ENCODE measurements at places on chromosomes 1 and 21.

DNA sequence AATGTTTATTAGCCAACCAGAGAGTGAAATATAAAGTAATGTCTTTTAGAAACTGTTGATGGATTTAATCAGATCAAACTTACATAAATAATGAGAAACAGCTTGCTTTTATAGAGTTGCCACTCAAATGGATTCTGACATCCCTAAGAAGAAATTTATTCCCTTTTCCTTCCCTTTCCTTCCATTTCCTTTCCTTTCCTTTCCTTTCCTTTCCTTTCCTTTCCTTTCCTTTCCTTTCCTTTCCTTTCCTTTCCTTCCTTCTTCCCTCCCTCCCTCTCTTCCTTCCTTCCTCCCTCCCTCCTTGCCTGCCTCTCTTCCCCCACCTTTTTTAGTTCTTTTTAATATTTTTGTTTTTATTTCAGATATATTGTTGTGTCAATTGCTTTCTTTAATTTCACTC is 27.3 kb downstream of the PRRX1 start:
- DNase-seq, result no peak

DNA sequence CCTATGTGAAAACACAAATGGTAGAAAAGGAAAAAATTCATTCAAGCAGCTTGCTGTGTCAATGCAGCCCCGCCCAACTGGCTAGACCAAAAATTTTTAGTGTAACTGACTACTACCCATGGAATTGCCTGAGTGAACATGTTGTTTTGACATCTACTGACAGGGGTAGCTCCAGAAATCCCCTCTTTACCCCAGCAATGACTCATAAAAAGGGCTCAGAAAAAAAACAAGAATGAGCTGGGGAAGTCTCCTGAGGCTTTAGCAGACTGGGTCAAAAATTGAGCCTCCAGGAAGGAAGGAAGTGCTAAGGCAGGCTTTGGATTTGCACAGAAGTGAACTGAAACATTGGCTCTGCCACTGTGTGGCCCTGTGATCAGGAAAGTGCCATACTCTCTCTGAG is 24.4 kb upstream of the FGGY start:
- DNase-seq, result no peak

- DNase-seq, result no peak
Observed at GRCh38 chr21:46610018-46610701, 5.3 kb upstream of the S100B start.

DNA sequence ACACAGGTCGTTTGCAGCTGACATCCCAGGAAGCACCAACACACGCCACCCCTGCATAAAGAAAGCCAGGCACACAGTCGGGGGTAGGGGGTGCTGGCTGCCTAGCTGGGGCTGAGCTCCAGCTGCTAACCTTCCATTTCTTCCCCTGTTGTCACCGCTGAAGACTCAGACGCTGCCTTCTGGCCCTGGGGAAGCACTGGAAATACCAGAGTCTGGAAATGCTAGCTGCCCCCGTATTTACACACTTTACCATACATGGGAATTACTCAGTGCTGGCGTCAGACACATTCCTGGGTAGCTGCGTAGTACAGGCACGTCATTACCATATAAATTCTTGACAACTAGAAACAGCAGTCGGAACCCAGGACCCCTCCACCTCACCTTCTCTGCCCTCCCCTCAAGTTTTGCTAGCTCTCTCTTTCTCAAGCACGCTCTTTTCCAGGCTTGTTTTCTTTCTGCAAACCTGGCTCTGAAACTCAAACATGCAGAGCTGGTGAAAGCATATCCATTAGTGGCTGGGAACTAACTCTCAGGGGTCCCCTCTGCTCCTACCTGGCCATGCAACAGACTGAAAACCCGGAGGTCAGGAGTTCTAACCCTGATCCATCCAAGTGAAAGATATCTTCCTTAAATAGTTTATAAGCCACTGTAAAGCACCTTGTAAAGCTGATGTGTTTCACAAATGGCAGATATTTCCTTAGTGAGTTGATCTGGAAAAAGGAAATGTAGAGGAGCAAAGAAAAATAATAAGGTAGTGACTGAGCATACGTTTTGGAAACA is 3.3 kb downstream of the CSRP1 start:
- DNase-seq, result no peak

DNA sequence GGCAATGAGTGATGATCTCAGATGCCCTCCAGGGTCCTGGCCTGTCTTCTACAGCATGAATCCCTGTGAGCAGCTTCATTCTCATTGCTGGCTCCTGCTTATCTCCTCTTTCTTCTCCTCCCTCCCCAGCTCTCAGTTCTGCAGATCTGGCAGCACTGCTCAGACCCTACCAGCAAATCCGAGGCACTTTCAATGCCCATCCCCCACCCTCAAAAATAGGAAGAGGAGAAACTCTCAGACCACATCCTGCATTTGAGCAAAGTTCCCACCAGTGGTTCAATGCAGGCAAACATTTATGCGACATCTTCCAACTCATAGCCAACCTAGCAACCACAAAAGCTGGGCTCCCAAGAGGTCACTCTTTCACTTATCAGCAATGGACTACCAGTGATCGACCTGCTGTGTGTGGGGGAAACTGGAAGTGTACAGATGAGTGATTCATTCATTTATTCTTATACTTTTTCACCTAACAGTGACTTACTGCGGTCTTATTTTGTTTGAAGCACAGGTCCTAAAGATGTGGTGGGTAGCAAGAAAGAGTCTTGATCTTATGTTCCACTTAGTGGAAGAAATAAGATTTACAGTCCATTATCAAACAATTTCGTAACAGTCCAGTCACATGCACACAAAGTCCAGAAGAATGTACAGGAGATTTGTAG is 5.8 kb upstream of the CHI3L2 start:
- DNase-seq, result no peak

- no peak for DNase-seq
Observed at GRCh38 chr1:218048828-218049420, 236.2 kb upstream of the RRP15 start.

DNA sequence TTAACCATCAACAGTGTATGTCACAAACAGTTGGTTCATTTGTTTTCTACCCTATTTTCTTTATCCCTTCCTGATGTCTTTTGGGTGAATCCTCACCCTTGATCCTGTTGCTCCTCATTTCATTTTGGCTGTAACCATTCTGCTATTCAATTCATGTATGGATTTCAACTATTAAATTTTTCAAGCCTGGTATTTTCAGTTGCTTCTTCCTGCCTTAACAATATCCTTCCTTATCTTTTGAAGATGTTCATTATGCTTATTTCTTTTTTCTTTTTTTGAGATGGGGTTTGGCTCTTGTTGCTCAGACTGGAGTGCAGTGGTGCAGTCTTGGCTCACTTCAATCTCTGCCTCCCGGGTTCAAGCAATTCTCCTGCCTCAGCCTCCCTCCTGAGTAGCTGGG is 2.8 kb upstream of the RNU5D-1 start:
- DNase-seq, result no peak

DNA sequence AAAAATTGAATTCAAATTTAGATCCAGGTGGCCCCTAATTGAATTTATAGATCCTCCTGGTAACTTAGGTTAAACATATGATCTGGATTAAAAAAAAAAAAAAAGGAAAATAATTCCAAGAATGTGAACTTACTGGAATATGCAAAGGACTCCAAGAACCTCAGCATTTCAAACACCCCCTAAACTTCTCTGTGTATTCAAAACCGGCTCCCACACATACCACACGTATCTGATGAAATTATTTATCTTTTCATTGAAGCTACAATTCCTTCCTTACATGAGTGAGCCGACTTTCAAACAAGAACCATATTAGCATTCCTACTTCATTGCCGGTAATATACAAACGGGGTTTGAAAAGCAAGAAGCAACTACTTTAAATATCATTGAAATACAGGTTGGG is 61.4 kb upstream of the FMN2 start:
- DNase-seq, result no peak

DNA sequence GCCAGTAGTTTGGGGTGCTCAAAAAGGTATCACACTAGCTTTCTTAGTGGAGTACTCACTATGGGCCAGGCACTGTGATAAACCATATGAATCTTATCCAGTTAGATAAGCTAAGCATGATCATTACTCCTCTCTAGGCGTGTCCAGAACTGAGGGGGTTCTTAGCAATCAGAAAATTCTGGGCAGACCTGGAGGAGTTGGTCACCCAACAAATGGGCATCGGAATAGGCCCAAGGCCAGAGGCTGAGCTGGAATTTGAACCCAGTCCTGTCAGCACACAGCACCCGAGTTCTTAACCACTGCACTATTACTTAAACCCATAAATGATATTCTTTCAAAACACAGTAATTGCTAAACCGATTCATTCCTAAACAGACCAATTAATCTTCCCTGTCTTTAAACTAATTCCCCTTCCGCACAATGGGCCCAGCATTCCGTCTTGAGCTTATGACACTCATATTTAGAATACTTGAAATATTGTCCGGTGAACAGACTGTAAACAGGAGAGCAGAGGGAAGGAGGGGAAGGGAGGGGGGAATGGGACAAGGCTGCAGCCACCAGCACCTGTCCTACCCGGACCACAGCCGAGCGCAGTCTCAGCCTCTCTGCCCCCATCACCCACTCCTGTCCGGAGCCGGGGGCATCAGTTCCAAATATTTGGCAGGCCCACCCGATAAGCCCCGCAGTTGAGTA is 113.0 kb upstream of the GADD45A start:
- no peak for DNase-seq

GRCh38 chr1:152034654-152035538 is 1.9 kb downstream of the S100A11 start:
- DNase-seq, result no peak

GRCh38 chr21:46651121-46651520 is 15.6 kb downstream of the PRMT2 start:
- DNase-seq, result no peak

- no peak for DNase-seq
Observed at GRCh38 chr21:46051379-46051770, 46.5 kb upstream of the COL6A2 start.

DNA sequence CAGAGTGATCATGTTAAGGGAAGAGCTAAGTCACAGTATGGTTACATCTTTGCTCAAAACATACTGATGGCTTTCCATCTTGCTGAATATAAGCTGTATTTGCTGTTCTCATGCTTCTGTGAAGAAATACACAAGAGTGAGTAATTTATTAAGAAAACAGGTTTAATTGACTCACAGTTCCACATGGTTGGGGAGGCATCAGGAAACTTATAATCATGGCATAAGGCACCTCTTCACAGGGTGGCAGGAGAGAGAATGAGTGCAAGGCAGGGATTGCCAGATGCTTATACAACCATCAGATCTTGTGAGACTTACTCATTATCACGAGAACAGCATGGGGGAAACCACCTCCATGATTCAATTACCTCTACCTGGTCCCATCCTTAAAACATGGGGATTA is 24.4 kb upstream of the RGS5 start:
- no peak for DNase-seq

DNA sequence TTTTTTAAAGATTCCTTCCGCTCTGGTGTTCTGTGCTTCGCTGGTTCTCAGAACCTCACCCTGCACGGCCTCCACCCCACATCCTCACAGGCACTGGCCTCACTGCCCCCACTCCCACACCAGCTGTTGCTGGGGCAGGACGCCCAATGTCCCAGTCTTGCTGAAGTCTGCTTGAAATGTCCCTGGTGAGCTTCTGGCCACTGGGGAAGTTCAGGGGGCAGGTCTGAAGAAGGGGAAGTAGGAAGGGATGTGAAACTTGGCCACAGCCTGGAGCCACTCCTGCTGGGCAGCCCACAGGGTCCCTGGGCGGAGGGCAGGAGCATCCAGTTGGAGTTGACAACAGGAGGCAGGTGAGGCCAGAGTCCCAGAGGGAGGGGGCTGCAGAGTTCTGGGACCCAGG is at the start of gene C1QA:
Gene C1QA (plus strand): TSS at position 276 of the 400 bp plus-strand sequence. CDS start 989 bp downstream, outside the sequence.
- DNase-seq, result no peak

GRCh38 chr1:206117151-206117948 is at the start of gene AVPR1B:
AVPR1B (minus strand) TSS chr1:206117388; CDS start chr1:206116890, 498 bp downstream.
- no peak for DNase-seq

- DNase-seq, result no peak
Observed at GRCh38 chr1:11400567-11400966, 78.4 kb upstream of the DISP3 start.

DNA sequence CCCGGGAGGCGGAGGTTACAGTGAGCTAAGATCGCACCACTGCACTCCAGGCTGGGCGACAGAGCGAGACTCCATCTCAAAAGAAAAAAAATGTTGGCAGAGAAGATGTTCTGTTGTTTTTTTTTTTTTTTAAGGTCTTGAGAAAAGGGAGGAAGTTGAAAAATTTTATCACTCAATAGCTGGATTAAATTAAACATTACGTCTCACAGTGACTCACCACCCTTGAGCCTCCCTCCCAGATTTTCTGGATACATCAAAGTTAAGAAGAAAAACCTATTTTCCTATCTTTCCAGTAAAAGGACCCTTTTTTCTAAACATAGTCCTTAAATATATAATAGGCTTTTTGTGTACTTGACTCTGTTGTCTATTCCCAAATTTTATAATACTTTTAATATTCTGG is 35.5 kb downstream of the IFNAR1 start:
- no peak for DNase-seq

DNA sequence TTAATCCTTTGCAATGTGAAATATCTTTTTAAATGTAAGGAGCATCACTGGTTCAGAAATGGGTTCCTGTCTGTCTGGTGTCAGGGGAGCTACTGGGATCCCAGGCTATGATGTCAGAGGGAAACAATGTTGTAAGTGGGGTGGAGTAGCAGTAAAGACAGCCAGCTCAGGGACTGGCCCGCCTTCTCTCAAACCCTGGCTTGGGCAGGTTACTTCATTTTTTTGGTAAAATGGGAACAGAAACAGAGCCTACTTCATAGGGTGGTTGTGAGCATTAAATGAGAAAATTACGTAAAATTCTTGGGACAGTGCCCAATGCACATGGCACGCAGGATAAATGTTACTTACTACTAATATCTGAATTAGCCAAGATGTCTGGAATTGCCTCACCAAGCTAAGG is 30.7 kb upstream of the IL20 start:
- no peak for DNase-seq

DNA sequence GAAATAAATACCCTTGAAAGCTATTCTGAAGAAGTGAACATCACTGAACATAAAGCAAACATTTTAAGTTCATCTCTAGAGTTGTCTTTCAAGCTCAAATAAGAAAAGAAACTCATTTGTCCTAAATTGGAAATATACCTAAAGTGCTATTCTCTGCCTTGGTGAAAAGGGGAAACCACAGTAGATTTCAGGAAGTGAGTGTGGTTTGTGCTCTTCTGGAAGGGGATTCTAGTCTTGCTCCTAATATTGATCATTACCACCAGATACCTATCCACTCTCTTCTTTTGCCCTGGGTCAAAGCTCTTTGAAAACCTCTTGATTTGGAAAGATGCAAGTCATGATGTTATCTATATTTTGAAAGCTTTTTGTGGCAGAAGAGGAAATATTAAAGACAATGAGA is 798.1 kb downstream of the ADGRL2 start:
- DNase-seq, result no peak

GRCh38 chr1:198880818-198881597 is 242.2 kb downstream of the PTPRC start:
- no peak for DNase-seq

GRCh38 chr21:43295066-43295958 is 126.5 kb downstream of the CRYAA start:
- no peak for DNase-seq

GRCh38 chr1:204837440-204838084 is 33.1 kb upstream of the NFASC start:
- DNase-seq, result no peak

DNA sequence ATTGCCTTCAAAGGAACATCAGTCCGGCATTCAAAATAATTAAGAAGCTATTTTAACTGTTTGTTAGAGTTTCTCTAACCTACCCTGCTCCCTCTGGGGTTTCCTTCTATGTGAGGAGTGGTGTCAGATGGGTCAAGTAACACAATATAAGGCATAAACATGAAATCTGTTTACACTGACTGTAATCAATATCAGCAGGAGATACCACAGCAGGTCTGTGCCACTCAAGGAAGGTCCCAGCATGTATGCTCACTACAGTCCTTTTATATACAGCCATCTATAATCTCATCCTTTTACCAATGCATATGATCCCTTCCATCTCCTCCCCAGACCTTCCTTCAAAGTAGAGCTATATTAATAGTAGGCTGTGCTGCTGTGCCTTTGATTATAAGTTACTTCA is 25.4 kb downstream of the EEIG2 start:
- DNase-seq, result no peak

Data from anterior cingulate cortex (tissue), 58 donors.